NCI-H460 (cell line): ENCODE measurements at places on chromosomes 16 and 17. TPM values are rescaled to one million over a fixed set of nuclear protein-coding genes. Genes with fewer than 3 reads are reported as not detected.

GRCh38 chr17:82205720-82206508, 6.7 kb downstream of the CCDC57 start:
- DNase-seq, result peak; percentile 82

DNA sequence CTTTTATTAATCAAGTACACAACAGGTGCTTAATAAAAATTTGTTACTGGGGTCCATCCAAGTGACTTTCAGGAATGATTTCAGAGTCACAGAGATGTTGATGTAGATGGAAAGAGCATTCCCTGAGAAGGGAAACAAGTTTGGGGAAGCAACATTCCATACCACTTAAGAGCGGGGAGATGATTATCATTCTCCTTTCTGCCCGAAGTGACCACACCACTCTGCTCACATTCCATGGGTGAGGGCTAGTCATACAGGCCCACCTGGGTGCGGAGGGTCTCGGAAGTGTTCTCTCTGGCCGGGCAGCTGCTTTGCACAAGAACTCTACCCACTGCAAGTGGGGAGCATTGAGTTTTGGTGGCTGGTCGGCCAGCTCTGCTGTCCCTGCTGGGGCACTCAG, 231.4 kb downstream of the SNX29 start:
- DNase-seq, result no peak

GRCh38 chr17:2051061-2051932, 3.6 kb upstream of the HIC1 start:
- DNase-seq, result no peak

DNA sequence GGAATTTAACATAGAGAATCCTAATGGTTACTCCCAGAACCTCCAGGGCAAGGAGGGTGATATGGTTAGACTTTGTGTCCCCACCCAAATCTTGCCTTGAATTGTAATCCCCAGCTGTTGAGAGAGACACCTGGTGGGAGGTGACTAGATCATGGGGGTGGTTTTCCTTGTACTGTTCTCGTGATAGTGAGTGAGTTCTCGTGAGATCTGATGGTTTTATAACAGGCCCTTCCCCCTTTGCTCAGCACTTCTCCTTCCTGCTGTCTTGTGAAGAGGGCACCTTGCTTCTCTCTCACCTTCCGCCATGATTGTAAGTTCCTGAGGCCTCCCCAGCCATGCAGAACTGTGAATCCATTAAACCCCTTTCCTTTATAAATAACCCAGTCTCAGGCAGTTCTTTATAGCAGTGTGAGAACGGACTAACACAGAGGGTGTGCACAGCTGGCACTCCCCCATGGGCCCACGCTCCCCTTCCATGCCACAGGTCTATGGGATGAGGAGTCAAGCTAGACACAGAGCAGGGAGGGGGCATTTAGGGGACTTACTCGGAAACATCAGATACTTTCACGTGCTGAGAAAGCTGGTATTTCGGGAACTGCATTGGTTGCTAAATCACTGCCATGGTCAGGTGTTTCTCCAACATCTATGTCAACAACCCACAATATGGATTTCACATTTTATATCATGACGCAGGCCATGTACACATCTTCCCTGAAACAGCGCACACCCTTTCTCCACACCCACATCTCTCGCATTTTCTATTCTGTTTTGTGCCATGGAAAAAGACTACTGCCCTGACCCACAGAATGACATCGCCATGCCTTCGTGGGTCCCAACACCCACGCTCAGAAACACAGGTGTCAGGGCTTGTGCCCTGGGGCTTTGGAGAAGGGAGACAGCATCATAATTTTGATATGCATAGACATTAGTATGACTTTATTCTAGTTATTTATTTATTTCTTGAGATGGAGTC, 199.1 kb upstream of the GSE1 start:
- no peak for DNase-seq

DNA sequence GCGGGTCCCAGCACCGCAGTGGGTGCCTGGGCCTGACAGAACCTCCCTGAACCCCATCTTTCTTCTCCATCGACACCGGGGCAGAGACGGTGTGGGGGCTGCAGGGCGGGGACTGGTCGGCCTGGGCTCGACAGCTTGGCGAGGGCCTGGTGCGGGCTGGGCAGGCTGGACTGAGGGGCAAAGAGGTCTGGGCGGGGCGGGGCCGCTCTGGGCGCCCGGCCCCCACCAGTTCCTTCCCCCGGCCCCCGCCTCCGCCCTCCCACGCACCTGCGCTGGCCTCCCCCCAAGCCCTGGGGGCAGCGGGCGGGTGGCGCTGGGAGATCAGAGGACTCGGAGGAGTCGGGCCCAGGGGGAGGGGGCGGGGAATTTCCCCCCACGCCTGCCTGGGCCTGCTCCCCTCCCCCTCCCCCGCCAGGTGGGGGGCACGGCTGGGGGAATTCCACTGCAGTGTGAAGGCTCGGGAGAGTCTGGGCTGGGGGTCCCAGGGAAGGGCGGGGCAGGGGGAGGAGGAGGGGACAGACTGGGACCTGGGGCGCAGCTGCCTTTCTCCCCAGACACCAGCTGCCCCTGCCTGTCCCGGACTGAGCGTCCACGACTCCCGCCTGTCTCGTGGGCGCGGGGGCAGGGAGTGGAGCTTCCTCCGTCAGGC, 877 bp upstream of the KREMEN2 start:
- DNase-seq, result no peak

DNA sequence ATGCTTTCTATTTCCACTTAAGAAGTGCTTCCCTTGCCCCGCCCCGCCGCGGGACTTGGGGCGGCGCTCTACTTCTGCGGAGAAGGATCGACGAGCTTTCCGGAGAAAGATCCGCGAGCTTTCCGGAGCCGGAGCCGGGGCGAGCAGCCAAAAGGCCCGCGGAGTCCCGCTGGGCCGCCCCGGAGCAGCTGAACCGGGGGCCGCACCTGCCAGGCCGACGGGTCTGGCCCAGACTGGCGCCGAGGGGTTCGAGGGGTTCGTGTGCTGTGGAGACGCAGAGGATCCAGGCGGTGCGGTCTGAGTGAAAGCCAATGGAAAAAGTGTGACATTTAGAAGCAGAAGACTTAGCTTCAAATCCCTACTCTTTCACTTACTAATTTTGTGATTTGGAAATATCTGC, 50.8 kb downstream of the TBC1D26 start:
- no peak for DNase-seq

DNA sequence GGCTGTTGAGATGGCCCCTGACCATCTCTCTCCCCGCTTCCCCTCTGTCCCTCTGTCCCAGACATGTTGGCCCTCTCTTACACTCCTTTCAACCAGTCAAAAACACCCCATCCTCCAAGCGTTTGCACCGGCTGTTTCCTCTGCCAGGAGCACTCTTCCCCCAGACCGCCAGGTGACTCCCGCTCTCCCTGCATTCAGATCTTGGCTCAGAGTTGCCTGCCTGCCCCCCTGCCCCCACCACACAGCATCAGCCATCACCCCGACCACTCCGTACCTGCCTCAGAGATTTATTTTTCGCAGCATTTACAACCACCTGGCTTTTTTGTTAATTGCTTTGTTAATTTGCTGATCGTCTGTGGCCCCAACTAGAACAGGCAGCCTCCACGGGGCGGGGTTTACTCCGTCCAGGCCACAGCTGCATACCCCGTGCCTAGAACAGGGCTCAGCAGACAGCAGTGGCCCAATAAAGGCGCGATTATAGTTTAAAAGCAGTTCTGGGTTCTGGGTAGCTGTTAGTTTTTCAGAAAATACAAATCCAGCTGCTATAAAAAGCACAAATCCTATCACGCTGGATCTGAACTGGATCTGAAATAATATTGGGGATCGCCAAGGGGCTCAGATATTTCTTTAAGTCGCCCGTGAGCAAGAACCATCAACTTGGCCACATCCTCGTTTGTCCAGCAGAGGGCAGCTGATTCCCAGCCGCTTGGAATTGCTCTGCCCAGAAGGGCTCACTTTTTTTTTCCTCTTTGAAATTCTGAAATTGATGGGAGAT, 173.6 kb downstream of the IRF8 start:
- peak; percentile 45 for DNase-seq

DNA sequence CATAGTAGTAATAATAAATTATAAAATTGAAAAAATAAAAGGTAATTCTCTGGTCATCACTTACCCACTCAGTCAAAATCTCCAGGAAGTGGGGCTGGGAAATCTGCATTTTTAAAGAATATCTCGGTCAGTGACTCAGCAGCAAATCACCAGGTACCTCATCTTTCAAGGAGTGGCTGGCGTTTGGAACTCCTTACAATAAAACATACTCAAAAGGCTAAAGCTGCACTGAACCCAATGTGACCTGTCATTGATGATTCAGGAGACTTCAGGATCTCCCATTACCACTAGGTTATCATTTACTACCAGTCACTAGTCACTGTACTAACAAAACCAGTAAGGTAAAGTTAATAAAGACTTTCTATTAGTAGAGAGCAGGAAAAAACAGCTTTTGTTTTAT, 21.5 kb upstream of the RFFL start:
- no peak for DNase-seq

GRCh38 chr16:51231702-51232101, 80.6 kb upstream of the SALL1 start:
- DNase-seq, result no peak

DNA sequence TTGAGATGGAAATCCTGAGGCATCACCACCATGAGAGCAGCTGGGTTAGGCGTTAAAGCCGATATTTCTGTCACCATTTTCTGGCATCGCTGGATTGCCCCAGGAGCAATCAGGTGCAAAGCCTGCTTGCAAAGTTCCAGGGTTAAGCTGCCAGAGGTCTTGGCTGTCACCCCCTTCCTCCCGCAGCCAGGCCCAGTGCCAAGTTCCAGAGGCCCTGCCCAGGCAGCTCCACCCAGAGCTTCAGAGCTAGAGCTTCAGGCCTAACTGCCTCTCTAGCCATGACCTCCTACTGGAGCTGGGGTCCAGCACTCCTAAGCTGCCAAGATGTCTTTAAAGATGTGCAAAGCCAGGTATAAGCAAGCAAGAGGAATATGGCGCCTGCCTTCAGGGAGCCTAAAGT, 8.8 kb upstream of the TMEM238L start:
- DNase-seq, result no peak

GRCh38 chr16:20889625-20890275, 10.4 kb downstream of the DCUN1D3 start:
- DNase-seq, result no peak

GRCh38 chr17:68580236-68580770, 20.9 kb downstream of the FAM20A start:
- DNase-seq, result no peak

DNA sequence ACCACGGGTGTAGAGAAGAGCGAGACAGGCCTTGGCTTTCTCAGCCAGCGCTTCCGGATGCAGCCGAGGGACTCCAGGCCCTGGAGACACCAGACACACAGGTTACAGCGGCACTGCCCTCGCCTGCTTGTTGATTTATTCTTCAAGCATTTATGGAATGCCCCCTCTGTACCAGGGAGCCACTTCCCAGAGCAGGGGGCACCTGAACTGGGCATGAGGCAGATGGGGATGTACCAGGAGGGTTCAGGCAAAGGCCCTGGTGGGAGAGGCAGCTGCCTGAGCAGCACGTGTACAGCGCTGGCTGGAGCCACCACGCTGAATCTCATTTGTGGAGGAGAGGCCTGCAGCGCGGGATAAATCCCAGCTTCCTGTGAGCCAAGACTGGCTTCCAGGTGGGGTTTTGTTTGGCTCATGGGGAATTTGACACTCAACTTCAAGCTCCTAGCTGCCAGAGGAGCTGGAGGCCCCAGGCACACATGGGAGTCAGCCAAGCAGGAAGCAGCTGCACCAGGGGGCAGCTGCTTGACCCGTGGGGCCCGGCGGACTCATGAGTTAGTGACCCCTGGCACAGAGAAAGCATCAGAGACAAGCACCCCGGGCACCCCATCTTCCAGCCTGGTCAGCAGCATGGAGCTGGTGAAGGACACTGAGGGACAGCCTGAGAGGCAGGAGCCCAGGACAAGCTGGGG, 59.7 kb downstream of the IL21R start:
- DNase-seq, result peak; percentile 8

- DNase-seq, result no peak
These were observed 109.3 kb downstream of the IRX3 start for GRCh38 chr16:54177052-54177861.

GRCh38 chr17:29791336-29792080, 138.5 kb downstream of the SSH2 start:
- no peak for DNase-seq

DNA sequence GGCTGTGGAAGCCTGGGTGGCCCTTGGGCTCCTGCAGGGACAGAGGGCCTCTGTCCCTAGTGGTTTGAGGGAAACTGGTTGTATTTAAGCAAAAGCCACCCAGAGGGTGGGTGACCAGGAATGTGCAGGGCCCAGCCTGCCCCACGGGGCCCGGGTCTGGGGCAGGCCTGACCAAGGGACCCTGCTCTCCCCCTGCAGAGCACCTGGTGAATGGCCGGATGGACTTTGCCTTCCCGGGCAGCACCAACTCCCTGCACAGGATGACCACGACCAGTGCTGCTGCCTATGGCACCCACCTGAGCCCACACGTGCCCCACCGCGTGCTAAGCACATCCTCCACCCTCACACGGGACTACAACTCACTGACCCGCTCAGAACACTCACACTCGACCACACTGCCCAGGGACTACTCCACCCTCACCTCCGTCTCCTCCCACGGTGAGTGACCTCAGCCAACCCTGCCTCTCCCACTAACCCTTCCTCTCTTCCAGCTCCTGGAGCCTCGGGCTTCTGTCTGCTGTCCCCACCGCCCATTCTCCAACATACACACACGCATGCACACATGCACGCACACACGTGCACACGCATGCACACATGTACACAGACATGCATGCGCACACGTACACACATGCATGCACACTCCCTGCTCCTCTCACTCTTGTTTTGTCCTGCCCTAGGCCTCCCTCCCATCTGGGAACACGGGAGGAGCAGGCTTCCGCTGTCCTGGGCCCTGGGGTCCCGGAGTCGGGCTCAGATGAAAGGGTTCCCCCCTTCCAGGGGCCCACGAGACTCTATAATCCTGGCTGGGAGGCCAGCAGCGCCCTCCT, 10.4 kb downstream of the GALK1 start:
- no peak for DNase-seq

SOST gene
- total RNA-seq, result not detected in 2 replicates

UNC13D gene
- 0.57 and 0.66 TPM in 2 replicates for total RNA-seq

FBXO39 gene
- total RNA-seq, result not detected in 2 replicates

ANKRD40CL gene
- total RNA-seq, result not detected in 2 replicates

KCNJ16 gene
- total RNA-seq, result not detected in 2 replicates

SDR42E1 gene
- not detected in 2 replicates for total RNA-seq

MAZ gene
- 206 and 220 TPM in 2 replicates for total RNA-seq

PPP1R1B gene
- 0.05 TPM in 1 of 2 replicates, not detected in the other for total RNA-seq

KCNJ18 gene
- total RNA-seq, result not detected in 2 replicates

CD300LD gene
- total RNA-seq, result not detected in 2 replicates

LGALS9B gene
- total RNA-seq, result 1.8 and 1.9 TPM in 2 replicates

ARHGDIG gene
- total RNA-seq, result 2.5 and 2.9 TPM in 2 replicates

CEP95 gene
- 25.9 and 39.1 TPM in 2 replicates for total RNA-seq

KCNAB3 gene
- total RNA-seq, result 0.32 and 1.9 TPM in 2 replicates

FOXF1 gene
- 8.2 and 8.9 TPM in 2 replicates for total RNA-seq

RAB26 gene
- 0.66 and 1.2 TPM in 2 replicates for total RNA-seq

TNFSF13 gene
- total RNA-seq, result 0.63 and 1.4 TPM in 2 replicates

AGRP gene
- not detected in 2 replicates for total RNA-seq

ATP1B2 gene
- not detected in 2 replicates for total RNA-seq

HDAC5 gene
- 6.3 and 8.9 TPM in 2 replicates for total RNA-seq

NPIPB9 gene
- 3.7 and 4.6 TPM in 2 replicates for total RNA-seq

RTN4RL1 gene
- total RNA-seq, result 0.12 TPM in 1 of 2 replicates, not detected in the other

MMP15 gene
- total RNA-seq, result 4.0 and 4.8 TPM in 2 replicates

UTS2R gene
- not detected in 2 replicates for total RNA-seq
